ENCODE measurements at places on chromosomes 5 and 9.

GRCh38 chr9:6194934-6195333 lies 20.7 kb upstream of the IL33 start:
- no peak for DNase-seq

GRCh38 chr5:168819004-168819621 lies 239.9 kb upstream of the PANK3 start:
- DNase-seq = no peak

DNA sequence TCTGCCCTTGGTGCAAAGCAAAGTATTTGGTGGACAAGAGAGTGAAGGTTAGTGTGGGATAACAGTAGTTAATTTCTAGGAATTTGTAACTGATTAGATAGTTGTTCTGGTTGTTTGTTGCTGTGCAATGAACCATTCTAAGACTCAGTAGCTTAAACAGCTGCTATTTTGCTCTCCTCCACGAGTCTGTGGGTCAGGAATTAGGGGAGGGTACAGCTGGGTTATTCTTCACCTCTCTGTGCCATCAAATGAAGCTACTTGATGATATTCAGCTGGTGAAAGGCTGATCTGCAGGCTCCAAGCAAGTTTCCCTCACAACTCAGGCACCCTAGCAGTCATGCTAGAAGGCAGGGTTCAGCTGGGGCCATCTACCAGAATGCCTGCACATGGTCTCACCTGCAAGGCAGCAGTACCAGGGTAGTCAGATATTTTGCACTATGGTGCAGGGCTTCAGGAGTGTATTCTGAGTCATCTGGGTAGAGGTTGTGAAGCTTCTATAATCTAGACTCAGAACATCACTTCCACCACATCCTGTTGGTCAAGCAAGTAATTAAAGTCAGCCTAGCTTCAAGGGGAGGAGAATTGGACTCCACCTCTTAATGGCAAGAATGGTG lies 159.5 kb upstream of the SLC28A3 start:
- no peak for DNase-seq

DNA sequence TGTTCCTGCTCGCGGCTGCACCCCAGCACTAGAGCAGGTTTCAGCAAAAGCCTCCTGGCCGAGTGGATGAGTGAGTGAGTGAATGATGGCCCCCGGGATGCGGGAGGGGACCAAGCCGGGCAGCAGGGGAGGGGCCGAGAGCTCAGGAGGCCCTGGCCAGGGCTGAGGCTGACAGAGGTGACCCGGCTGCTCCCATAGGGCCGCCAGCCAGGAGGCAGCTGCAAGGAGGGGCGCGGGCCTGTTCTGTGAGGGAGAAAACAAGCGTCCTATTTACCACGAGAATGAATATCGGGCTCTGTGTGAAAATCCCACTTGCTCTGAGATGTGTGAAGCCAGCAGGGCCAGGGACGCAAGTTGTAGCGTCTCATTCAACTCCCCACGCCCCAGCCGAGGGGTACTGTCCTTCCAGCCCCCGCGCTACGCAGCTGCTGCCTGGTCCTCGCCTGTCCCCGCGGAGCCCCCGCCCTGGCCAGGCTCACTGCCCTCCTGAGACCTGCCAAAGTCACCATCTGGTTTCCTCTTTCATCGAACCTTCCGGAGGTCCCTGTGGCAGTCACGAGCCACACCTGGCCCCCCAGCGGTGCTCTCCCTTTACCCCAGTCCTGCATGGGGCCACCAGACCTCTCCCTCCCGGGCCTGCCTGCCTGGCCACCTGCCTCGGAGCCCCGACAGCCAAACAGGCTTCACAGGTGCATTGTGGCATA lies 38.8 kb downstream of the RASGEF1C start:
- no peak for DNase-seq

- no peak for DNase-seq
These were observed 20.9 kb upstream of the PRUNE2 start for GRCh38 chr9:76926846-76927245.

GRCh38 chr9:75552941-75553340 lies 337.5 kb upstream of the PCSK5 start:
- no peak for DNase-seq

- DNase-seq = no peak
These were observed 98.2 kb upstream of the NIPBL start for GRCh38 chr5:36778336-36778735.

DNA sequence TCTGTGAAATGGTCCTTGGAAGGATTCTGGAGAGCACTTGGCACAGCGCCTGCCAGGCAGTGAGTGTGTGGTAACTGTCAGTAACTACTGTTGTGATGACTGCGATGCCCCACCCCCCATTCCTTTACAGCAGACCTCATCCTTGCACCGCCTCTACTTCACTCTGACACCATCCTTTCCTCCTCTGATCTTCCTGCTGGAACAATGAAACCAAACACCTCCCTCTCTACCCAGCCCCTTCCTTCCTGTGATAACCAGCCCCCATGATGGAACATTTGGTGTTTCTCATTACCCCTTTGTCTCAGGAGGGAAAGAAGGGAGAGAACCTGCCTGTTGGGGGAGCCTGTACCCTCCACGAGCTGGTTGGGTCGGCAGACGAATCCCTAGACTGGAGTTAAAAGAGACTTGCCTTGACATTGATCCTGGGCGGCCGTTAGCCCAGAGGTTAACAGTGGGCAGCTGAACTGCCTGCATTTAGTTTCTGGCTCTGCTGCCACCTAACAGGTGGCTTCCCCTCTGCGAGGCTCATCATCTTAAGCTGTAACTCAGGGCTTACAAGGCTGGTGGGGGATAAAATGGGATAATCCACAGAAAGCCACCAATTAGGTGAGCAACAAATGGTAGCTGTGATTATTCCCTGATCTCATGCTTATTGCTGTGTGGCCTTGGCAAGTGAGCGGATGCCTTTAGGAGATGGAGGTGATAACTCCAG lies 34.2 kb upstream of the GRPEL2 start:
- DNase-seq = no peak

DNA sequence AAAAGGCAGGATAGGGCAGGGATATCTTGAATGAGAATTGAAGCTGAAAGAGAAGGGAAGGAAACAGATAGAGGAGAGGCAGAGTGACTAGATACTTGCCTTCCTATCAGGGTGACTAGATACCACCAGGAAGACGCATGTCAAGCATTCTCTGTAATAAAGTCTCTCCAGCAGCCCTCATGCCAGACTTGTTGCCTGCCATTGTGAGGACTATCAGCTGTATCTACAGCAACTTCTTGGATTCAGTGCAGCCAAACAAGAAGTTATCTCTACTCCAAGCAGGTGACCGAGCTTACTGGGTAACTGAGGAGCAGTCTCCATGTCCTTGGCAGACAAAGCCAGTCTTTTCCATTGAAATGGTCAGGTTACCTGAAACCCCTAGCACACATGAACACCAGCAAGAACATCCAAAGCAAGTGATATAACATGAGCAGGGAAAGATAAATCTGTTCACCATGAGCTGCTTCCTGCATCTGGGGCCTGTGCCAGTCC lies 9.3 kb downstream of the SH3RF2 start:
- DNase-seq = no peak

DNA sequence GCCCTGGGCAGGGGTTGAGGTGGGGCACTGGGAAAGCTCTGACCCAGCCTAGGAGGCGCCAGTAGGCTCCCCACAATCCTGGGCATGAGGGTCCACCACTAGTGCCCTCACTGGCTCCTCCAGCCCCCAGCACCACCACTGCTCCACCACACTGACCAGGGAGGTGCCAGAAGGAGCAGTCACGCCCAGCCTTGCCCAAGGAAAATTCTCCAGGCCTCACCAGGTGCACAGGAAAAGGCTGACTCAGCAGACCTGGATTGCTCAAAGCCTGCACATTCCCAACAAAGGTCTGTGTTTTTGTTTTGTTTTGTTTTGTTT lies 62.9 kb downstream of the ZNF354C start:
- no peak for DNase-seq

DNA sequence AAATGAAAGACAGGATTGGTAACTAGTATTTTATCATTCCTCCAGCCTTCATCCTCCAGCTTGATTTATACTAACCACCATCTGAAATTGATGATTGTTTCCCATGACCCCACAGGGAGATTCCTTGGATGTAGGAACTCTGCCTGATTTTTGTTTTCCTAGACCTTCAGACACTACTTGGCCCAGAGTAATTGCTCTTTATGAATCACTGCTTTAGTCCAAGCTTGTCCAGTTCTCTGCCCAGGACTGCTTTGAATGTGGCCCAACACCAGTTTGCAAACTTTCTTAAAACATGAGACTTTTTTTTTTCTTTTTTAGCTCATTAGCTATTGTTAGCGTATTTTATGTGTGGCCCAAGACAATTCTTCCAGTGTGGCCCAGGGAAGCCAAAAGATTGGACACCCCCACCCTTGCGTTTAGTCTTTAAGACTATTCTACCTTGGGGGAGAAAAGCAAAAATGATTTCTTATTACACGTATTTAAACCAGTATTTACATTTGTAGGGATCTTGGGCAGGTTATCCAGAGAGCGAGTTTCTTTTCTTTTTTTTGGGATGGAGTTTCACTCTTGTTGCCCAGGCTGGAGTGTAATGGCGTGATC lies 18.4 kb downstream of the BASP1 start:
- no peak for DNase-seq

GRCh38 chr5:76403766-76404222 lies 709 bp downstream of the IQGAP2 start:
- DNase-seq = peak; percentile 49

- DNase-seq = no peak
These were observed 84.9 kb downstream of the KLHL3 start for GRCh38 chr5:137651022-137651421.

- DNase-seq = no peak
These were observed 200.0 kb upstream of the S1PR3 start for GRCh38 chr9:88791105-88791805.

GRCh38 chr9:129253803-129254381 lies 75.8 kb upstream of the IER5L start:
- DNase-seq = no peak

DNA sequence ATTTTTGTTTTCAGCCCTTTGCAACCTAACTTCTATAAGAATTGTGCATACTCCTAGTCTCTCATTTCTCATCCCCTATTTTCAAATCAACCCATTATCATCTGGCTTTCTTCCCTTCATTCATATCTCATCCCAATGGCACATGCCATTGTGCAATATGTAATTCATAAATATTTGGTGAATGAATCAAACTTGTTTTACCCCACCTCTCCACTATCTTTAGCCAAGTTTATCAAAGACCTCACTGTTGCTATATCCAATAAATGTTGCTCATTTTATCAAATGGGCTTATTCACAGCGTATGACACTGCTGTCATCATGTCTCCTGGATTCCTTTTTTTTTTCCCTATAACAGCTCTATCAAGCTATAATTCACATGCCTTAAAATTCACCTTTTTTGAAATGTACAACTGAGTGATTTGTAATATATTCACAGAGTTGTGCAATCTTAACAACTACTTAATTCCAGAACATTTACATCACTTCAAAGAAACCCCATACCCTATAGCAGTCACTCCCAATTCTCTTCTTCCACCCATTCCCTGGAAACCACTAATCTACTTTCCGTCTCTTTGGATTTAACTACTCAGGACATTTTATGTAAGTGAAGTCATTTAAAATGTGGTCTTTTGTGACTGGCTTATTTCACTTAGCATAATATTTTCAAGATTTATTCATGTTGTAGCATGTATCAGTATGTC lies 214.4 kb upstream of the PAPPA start:
- no peak for DNase-seq

DNA sequence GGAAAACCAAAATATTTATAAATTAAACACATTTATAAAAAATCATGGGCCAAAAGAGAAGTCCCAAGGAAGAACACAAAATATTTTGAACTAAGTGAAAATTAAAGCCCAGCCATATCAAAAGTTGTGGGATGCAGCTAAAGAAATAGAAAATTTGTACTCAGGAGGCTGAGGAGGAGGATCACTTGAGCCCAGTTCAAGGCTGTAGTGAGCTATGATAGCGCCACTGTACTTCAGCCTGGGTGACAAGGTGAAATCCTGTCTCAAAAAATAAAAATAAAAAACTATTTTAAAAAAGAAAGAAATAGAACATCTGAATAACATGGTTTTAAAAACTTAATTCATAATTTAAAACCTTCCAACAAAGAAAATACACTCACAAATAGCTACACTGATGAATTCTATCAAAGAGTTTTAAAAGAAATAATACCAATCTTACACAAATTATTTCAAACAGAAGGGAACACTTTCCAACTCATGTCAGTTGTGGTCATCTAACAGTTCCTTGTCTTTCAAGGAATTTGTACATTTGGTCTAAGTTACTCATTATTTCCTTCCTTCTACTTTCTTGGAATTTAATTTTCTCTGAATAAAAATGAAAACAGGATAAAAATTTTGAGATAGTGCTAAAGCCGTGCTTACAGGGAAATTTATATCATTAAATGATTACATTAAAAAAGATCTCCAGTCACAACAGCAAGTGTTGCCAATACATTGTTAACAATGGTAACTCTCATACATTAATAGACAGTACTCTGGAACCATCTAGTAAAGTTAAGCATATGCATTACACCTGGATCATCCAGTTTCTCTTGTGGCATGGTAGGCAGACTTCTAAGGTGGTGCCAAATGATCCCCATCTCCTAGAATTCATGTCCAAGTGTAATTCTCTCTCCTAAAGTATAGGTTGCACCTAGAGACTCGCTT lies 17.8 kb downstream of the PTBP3 start:
- DNase-seq = no peak

- no peak for DNase-seq
These were observed 312.2 kb downstream of the SEMA5A start for GRCh38 chr5:9233712-9234111.

GRCh38 chr9:91162784-91163443 lies 198.8 kb downstream of the AUH start:
- peak; percentile 53 for DNase-seq

DNA sequence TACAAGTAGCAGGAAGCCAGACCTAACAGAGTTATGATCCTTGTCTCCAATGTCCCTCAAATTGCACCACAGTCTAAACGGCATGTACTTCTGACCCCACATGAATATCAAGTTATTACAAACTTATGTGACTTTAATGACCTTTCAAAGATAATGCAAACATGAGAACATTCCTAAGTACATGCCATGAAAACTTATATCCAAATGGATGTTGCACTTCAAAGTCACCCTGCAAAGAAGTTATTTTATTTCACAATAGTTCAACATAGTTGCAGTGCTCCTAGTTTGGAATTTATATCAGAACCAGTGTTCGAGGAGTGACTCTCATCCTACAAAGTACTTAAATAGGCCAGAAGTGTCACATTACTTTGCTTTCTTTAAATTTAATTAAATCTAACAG lies 41.2 kb upstream of the ITGA1 start:
- no peak for DNase-seq

DNA sequence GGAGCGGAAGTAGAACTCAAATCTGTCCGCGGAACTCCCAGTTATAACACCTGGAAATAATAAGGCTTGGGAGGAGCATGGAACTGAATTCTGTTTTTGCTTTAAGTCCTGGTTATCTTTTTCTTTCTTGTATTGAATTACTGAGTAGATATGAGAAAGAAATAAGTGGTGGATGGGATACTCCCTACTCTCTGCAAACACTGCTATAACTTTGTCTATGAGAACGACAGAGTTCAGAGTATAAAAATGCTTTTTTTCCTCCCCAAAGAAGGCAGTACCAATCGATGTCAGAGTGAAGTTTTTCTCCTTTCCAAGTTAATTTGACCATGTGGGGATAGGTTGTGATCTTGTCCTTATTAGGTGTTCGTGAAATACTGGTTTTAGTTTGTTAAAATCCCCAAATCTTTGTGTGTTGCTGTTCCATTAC lies 1.2 kb downstream of the RIC1 start:
- DNase-seq = no peak

- no peak for DNase-seq
These were observed 3.2 kb downstream of the PIP5KL1 start for GRCh38 chr9:127927201-127927987.

Measured in stimulated activated effector memory CD8-positive, alpha-beta T cell treated with anti-CD3 and anti-CD28 coated beads, Interleukin-12 subunit alpha, Interleukin-12 subunit beta, amount 100 ng/mL, for 72 hours (primary cell).